ENCODE measurements at places on chromosomes 1 and 21.

GRCh38 chr1:65846866-65847265 is 54.2 kb downstream of the PDE4B start:
- DNase-seq = no peak

DNA sequence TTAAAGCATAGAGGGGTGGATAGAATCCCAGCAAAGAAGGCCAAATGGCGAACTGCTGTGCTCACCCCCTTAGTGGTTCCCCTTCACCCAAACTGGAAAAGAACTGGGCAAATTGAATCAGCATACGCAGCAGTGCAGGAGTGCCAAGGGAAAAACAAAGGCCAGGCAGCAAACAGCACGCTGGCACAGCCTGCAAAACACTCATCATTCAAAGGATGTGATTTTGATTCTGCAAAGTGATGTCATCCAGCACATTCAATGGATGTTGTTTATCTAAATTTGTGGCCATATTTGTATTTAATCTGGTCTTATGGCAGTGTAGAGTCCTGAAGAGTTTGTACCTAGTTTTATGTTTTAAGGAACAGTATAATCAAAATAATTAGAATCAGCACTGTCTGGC is 71.8 kb upstream of the ECE1 start:
- DNase-seq = no peak

GRCh38 chr1:33516428-33516827 is 44.0 kb downstream of the ZSCAN20 start:
- DNase-seq = no peak

- no peak for DNase-seq
These were observed 7.1 kb downstream of the IFI44L start for GRCh38 chr1:78627321-78627720.

GRCh38 chr1:161175771-161176453 is 1.4 kb downstream of the B4GALT3 start:
- no peak for DNase-seq

- no peak for DNase-seq
These were observed at the start of gene VWA5B1 for GRCh38 chr1:20290624-20291597. Gene VWA5B1, plus strand, starts transcription at chr1:20290875. Its CDS starts 19,727 bp downstream, at chr1:20310602.

DNA sequence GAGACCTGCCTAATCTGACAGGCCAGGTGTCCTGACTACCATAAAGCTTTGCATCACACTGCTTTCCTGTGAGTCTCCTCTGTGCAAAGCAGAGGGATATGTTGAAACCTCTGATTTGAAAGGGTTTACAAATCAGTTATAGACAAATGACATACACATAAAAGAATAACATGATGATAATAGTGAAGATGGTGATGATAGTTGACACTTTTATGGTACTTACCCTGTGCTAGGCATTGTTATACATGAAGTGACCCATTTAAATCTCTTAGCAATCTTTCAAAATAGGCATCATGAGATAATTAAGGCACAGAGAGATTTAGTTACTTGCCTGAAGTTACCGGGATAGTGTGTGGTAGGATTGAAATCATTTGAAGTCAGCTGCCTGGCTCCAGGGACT is 34.1 kb upstream of the PKN2 start:
- no peak for DNase-seq

GRCh38 chr1:206970446-206970845 is at the start of gene FCAMR:
Gene FCAMR, minus strand, starts transcription at chr1:206970460. Its CDS starts 335 bp downstream, at chr1:206970125.
- DNase-seq = no peak

- no peak for DNase-seq
These were observed 866 bp upstream of the WNT2B start for GRCh38 chr1:112507921-112508277.

GRCh38 chr21:44550807-44551206 is 498 bp downstream of the KRTAP10-2 start:
- peak; percentile 61 for DNase-seq

DNA sequence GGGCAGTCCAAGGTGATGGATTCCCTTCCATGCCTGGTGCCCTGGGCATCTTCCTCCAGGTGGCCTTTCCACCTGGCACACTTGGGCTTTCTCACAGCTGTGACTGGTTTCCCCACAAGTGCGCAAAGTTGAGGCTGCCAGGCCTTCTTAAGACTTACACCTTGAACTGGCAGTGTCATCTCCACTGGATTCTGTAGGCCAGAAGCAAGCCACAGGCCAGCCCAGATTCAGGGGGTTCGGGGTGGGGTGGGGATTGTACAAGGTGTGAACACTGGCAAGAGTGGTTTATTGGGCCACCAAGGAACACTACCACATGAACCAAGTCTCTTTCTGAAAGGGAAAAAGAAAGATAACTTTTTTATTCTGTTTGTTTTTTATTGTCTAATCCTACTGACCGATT is 27.2 kb downstream of the DYRK1A start:
- no peak for DNase-seq

- DNase-seq = no peak
These were observed 36.0 kb downstream of the SPSB1 start for GRCh38 chr1:9328715-9329114.

GRCh38 chr1:112508278-112509004 is at the start of gene WNT2B:
Gene WNT2B, plus strand, starts transcription at chr1:112508965. Its CDS starts 298 bp downstream, at chr1:112509263.
- no peak for DNase-seq

- no peak for DNase-seq
These were observed 38.7 kb downstream of the BCL9 start for GRCh38 chr1:147579934-147580537.

- DNase-seq = no peak
These were observed 36.0 kb upstream of the SLC35F3 start for GRCh38 chr1:233868461-233868860.

DNA sequence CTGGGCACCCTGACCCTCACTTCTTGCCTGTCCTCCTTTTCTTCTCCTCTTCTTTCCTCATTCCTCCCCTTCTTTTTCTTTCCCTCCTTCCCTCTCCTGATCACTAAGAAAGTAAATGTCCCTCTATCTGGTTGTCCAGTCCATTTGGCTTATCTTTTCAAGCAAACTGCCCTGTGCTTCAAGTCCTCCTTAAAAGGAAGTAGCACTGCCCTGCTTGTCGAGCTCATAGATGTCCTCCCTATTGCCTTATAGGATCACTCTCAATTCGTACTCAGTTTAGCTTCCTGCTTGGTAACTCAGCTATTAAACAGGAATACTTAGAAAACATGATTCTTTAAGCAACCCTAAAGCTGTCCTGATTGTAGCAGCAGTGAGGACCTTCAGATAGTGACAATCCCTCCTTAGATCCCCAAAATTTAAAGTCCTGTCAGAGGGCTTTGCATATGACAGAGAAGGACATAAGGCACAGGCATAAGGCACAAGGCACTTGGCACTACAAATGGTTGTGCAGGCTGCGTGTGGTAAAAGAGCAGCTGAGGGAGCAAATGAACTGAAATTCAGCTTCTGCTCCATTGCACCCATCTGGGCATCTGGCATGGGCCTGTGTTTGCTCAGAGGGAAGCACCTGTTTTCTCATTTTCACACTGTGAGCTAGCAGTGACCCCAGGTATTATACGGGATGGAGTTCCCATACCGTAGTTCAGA is 26.1 kb upstream of the SLAMF6 start:
- DNase-seq = no peak

DNA sequence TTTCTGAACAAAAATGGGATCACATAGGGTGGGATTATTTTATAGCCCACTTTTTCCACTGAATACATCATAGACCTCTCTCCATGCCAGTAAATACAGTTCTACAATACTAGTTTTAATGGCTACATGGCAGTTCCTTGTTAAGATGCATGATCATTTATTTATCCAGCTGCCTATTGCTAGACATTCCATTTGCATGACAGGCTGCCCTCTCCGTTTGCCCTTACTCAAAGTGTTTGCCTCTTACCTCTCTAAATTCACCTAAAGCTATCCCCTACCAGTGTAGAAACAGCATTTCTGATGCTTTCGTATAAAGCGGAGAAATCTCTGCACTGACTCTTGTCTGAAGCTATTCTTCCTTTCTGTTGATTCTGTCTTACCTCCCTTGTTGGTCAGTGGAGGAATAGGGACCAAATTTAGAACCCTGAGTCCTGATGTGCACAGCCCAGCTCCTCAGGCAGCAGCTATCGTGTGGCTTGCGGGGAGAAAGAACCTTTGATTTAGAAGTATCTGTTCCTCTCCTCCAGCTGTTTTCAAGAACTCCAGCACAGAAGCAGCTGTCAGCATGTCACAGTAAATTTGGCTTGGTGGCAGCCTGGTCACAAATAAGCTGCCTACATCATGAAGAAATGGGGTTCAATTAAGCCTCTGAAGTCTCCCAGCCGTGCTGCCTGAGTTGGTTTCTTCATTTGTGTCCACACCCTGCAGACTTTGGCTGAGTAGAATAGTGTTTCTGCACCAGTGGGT is 337.3 kb downstream of the PRDM2 start:
- no peak for DNase-seq

- DNase-seq = no peak
These were observed 2.9 kb downstream of the LHX9 start for GRCh38 chr1:197920067-197920396.

DNA sequence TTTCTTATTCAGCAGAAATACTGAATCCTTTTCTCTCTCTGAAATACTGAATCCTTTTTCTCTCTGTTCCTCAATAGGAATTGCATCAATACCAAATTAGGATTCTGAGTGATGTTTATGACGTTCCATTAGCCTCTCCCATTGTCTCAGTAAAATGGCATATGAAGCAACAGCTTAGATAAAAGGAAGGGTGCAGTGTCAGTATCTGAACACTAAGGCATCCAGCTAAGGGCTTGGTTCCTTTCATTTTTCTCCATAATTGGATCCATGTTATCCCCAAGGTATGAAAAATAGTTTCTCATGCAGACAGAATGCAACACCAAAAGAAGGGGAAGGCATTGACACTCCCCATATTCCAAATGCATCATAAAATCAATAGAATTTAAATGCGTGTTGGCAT is 61.5 kb upstream of the RAVER2 start:
- DNase-seq = no peak

DNA sequence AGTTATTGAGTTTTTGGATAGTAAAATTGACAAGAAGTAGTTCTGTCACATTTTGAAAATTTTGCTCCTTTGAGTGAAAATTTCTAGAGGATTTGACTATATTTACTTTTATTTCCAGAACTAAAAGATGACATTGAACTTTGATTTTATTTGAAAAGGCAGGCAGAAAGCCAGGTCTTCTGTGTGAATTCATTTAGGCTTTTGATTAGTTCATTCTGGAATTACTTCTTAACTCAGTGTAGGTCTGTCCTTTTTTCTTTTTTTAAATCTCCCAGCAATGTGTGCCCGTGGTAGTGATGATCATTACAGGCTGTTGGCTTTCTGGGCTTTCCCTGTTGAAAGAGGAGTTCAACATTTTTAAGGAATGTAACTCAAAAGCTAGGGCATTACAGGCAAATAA is 53.8 kb downstream of the MACO1 start:
- no peak for DNase-seq

GRCh38 chr1:44135886-44136285 is 5.5 kb downstream of the KLF18 start:
- no peak for DNase-seq

GRCh38 chr1:1196431-1197187 is 9.8 kb downstream of the TNFRSF18 start:
- DNase-seq = no peak

GRCh38 chr1:156627313-156627880 is 8.2 kb downstream of the HAPLN2 start:
- no peak for DNase-seq

DNA sequence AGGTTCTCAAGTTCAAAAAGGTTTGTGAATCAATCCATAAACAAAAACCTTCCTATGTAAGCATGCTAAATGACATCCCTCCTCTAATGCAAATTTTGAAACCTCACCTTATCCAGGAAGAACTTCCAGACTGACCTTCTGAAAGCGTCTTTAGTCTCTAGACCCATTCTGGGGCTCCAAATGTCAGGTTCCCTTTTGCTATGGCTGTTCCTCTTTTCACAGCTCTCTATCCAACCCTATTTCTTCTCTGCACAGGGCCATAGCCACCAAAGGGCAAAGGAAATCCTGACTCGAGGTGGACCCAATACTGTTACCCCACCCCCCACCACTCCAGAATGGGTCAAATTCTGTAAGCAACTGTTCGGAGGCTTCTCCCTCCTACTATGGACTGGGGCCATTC is 3.4 kb downstream of the ATP1A4 start:
- DNase-seq = no peak

DNA sequence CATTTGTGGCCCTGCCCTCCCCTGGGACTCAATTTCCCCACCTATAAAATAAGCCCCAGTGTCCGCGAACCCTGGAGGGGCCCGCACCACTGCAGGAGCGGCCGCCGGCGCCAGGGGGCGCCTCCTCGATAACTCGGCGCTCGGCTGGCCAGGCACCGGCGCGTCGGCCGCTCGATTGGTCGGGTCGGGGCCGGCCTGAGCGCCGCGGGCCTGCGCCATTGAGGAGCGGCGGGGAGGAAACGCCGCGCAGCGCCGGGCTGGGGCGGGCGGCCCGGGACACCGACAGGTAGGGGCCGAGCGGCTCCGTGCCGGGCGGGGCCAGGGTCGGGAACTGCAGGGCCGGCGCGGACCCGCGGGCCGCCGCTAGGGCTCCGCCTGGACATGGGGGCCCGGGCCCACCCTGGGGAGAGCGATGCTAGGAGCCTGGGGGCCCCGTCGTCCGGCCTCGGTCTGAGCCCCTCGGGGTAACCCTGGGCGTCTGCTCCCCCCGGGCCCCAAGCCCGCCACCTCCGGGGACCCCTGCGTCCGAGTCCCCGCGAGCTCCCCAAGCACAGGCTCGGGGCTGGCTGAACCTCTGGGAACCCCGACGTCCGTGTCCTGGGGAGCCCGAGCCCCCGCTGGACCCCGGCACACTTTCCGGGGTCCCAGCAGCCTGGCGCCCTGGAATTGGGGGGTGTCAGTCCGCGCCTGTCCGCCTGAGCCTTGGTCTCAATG is at the start of gene VPS13D:
Gene VPS13D (plus strand): TSS at position 196 of the 714 bp plus-strand sequence. CDS start 4,237 bp downstream, outside the sequence.
- no peak for DNase-seq

- DNase-seq = no peak
These were observed 66.7 kb downstream of the KCNJ6 start for GRCh38 chr21:37849506-37850102.

GRCh38 chr1:53197291-53198200 is 922 bp downstream of the CPT2 start:
- no peak for DNase-seq

GRCh38 chr1:43438006-43438405 is 15.7 kb downstream of the HYI start:
- no peak for DNase-seq

DNA sequence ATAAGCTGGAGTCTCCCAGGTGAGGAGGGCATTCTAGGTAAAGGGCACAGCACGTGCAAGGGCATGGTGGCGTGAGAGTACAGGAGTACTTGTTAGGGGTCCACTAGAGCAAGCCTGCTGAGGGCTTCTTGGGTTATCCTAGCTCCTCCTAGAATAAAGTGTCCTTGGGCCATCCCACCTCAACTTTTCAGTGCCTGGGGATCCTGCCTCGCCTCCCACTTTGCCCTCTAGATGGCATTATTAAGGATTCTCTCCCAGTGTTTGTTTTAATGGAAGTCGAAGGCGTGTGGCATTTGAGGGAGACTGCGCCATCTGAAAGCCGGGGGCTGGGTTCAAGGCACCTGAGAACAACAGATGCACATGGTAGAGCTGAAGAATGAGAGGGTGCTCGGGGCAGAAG is 74.5 kb upstream of the SELENON start:
- DNase-seq = no peak

- DNase-seq = no peak
These were observed 336.2 kb upstream of the SGIP1 start for GRCh38 chr1:66197785-66198184.

GRCh38 chr1:29688471-29689365 is 452.4 kb downstream of the PTPRU start:
- DNase-seq = no peak
